Skeletal muscle tissue (tissue), 5 donors: ENCODE measurements at places on chromosomes 4 and X. TPM values are rescaled to one million over a fixed set of nuclear protein-coding genes. Genes with fewer than 3 reads are reported as not detected.

Gene MAGEC3
- not detected for total RNA-seq

Gene RADX
- 1.0 TPM for total RNA-seq

Gene ABCD1
- total RNA-seq, result 10.4 TPM

Gene ADH1B
- total RNA-seq, result 33.4 TPM

Gene RPS3A
- 5,357 TPM for total RNA-seq

Gene BEX4
- total RNA-seq, result 13.6 TPM

Gene LETM1
- 32.4 TPM for total RNA-seq

Gene PRKG2
- under 0.01 TPM for total RNA-seq

Gene NOA1
- total RNA-seq, result 12.0 TPM

Gene TBC1D8B
- 8.4 TPM for total RNA-seq

Gene TDO2
- not detected for total RNA-seq

Gene MOSPD2
- total RNA-seq, result 5.2 TPM

Gene SSX2
- total RNA-seq, result not detected

Gene TMEM31
- total RNA-seq, result not detected

Gene FGF13
- total RNA-seq, result 48.5 TPM

Gene LEF1
- total RNA-seq, result 4.7 TPM

Gene MAGEA1
- total RNA-seq, result not detected

Gene FRAS1
- total RNA-seq, result 15.1 TPM

Gene ELMOD2
- 22.4 TPM for total RNA-seq

Gene PDCL2
- not detected for total RNA-seq

Gene GALNT7
- total RNA-seq, result 18.8 TPM

Gene MAGED4B
- total RNA-seq, result 27.7 TPM

Gene CCDC160
- under 0.01 TPM for total RNA-seq

Gene FOXR2
- not detected for total RNA-seq

Gene GCNA
- total RNA-seq, result 2.6 TPM

Gene SLC26A1
- not detected for total RNA-seq

Gene ELF2
- 88.2 TPM for total RNA-seq

Gene MID1IP1
- 14.6 TPM for total RNA-seq

Gene MSL3
- total RNA-seq, result 12.0 TPM

Gene RAI2
- 0.52 TPM for total RNA-seq

Gene TIGD4
- 2.1 TPM for total RNA-seq

Gene SPATA18
- total RNA-seq, result 0.52 TPM

Gene MTNR1A
- total RNA-seq, result not detected

Gene UGT2B11
- total RNA-seq, result not detected

Gene BEX5
- total RNA-seq, result 0.52 TPM

Gene CD40LG
- not detected for total RNA-seq

Gene CT55
- not detected for total RNA-seq

Gene ALG13
- 27.7 TPM for total RNA-seq

Gene PLS3
- 71.0 TPM for total RNA-seq

Gene ZDHHC15
- 3.7 TPM for total RNA-seq

Gene CAPN6
- total RNA-seq, result 205 TPM

Gene STBD1
- 27.1 TPM for total RNA-seq

Gene F9
- total RNA-seq, result not detected

Gene TBX22
- total RNA-seq, result under 0.01 TPM

Gene POLA1
- total RNA-seq, result 63.2 TPM

Gene SHOX
- 3.1 TPM for total RNA-seq

Gene RGN
- 3.1 TPM for total RNA-seq

Gene ATP7A
- total RNA-seq, result 15.1 TPM

Gene REPS2
- 7.8 TPM for total RNA-seq
